Activated T-cell treated with anti-CD3 and anti-CD28 coated beads, Interleukin-2, amount 50 U/mL, for 72 hours (primary cell): ENCODE measurements at places on chromosomes 1 and 21. TPM values are rescaled to one million over a fixed set of nuclear protein-coding genes. Genes with fewer than 3 reads are reported as not detected.

DNA sequence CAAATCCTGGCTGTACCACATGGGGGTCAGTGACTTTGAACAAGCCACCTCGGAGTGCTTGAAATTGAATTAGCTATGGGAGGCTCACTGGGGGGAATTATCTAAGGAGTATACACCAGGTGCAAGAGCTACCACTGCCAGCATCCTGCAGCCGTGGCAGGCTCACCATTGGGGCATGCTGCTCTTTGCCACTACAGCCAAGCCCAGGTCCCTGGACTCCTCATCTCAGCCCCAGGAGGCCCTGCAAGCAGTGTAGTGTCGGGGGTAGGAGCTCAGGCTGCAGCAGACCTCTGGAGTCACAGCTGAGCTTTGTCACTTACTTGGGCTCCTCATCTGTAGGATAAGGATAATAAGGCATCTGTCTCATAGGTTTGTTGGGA lies 35.3 kb downstream of the ACOT11 start:
- DNase-seq = no peak

OR2L5 gene
- 0.16 TPM for total RNA-seq

- DNase-seq = no peak
Observed at GRCh38 chr1:177925006-177925405, 44.9 kb downstream of the SEC16B start.

PRDX6 gene
- total RNA-seq = 136 TPM

- no peak for DNase-seq
Observed at GRCh38 chr1:43220905-43221778, 48.6 kb upstream of the TMEM125 start.

DNA sequence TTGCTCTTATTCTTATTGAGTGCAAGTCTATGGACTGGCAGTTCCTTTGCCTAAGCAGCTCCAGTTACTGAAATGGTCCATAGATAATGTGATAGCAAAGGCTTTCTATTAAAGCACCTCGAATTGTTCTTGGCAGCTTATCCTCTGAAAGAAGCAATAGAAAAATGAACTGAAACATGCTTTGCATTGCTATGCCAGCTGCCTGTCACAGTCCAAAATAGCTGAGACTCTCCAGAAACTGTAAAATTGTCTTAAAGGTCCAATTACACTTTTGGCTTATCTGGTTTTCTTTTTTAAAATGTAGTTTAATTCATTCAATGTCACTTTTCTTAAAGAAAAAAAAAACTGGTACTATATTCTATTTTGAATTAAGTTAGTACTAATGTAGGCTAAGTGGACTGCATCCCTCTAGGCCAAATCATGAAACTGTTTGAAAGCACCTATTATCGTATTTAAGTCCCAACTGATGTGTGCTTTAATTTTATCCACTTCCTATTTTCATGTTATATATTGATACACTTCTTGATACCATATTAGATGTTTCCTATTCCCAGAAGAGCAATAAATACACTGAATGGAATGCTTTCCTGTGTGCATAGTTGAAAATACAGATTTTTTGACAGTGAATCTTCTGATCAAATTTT lies 208.0 kb upstream of the DEPDC1 start:
- DNase-seq = no peak
